Inflammatory macrophage treated with lipopolysaccharide for 4 hours (primary cell): ENCODE measurements at places on chromosomes 12 and 14.

DNA sequence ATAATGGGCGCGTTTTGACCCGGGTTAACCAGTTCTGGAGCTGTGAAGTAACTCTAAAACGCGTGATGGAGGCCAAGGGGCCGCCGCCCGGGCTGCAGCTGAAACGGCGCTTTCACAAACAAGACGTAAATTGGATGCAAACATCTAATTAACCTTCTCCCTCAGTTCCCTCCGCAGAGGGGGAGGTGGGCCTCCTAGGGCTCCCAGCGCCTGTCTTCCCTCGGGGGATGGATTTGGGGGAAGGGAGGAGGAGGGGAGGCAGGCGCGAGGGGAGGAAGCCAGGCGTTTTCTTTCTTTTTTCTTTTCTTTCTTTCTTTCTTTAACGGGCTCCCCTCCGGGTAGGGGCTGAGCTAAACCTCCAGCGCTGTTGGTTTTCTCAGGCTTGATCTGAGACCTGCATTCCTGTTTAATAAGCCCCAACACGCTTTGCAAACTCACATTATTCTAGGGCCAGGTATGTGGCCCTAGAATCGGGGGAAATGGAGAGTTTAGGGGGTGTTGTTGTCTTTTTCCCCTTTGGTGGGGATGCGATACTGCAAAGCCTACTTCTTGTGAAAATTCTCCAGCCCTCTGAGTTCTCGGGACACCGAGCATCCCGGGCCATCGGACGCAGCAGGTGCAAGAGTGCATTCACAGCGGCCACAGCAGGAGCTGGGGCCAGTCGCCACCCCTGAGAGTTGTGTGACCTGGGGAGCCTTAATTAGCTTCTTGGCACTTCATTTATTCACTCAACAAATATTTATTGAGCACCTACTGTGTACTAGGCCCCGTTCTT lies 43.6 kb upstream of the LHX5 start:
- DNase-seq, result no peak

DNA sequence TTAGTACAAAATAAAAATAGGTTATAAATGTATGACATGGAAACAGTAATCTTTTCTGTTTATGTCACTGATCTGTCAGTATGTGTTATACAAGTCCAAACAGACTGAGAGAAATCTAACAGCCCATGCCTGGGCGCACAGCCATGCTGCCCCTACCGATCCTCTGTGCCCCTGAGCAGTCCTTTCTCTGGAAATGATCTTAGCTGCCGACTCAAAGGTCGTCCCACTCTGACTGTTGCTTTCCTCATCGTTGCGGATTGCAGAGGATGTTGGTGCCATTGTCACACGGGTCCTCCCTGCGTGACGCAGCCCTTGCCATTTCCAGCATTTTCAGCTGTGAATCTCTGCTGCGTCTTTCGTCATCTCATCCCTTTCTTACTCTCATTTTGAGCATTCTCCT lies 82.9 kb upstream of the DYNC1H1 start:
- no peak for DNase-seq

- DNase-seq, result no peak
These were observed 458 bp upstream of the HOXC4 start for GRCh38 chr12:54053003-54053750.

DNA sequence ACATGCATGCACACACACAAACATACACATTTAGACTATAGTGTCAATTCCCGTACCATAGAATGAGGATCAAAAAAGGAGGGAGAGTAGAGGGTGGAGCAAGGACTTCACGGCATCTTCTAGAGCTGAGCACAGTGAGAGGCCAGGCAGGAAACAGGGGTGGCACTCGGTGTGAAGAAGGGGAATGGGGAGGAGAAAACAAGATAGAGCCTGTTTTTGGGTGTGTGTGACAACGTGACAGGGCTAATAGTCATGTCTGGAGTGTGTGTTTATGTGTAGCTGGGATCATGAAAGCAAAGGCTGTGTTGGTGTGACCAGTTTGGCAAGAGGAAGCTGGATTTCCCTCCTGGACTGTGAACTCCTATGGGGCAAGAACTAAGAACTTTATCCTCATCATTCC lies 9.9 kb upstream of the ACVR1B start:
- DNase-seq, result peak; percentile 22

DNA sequence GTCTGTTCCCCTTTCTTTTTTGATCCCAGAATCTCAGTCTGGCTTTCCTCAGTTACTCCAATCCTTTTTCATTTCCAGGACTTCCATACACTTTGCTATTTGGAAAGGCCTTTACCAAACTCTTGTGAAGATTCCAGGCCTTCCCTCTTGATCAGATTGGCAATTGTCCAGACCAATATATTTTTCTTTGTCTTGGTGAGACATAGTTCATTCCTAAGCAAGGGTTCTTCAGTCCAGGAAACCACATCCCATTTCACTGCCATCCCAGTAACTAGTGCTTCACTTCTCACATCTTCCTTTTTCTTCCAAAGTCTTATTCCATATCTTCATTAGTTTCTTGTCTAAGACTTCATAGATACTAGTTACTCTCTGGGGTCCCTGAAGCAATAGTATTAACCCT lies 2.1 kb upstream of the PTPRQ start:
- DNase-seq, result no peak

- DNase-seq, result no peak
These were observed 32.8 kb downstream of the TBC1D15 start for GRCh38 chr12:71872401-71872800.

DNA sequence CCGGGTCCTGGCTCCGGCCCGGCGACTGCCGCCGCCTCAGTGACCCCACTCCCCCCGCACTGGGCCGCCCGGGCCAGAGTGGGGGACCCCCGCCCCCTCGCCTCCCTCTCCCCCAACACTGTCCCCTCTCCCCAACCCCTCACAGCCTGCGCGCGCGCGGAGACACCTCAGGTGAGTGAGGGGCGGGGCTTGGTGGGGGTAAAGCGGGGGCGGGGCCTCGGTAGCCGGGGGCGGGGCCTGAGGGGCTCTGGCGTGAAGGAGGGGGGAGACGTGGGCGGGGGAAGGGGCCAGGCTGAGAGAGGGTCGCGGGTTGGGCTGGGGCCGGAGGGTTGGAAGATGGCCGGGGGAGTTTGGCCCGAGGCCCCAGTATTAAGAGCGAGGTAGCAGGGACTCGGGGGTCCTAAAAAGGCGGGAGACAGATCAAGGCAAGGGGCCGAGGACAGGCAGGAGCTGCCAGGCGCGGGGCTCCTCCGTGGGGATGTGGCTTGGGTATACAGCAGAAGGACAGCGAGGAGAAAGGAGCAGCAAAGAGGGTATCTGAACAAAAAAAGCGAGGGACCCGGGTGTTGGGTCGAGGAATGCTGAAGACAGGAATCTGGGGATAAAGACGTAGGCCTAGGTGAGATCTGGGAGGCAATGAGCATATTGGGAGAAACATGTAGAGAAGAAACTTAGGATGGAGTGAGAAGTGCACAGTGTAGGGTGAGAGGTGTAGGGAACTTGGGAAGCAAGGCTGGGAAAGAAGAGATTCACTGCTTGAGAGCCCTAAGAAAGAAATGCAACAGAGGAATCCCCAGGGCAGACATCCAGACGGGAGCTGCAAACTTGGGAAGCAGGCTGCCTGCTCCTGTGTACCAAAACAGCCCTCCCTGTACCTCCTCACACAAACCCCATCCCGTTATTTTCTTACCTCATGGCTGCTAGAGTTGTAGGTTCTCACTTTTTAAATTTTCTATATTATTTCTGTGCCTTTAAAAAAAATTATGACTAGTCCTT lies 10.8 kb downstream of the SUOX start:
- DNase-seq, result no peak

GRCh38 chr12:122079033-122079531 lies 526 bp downstream of the MLXIP start:
- DNase-seq, result peak; percentile 48

DNA sequence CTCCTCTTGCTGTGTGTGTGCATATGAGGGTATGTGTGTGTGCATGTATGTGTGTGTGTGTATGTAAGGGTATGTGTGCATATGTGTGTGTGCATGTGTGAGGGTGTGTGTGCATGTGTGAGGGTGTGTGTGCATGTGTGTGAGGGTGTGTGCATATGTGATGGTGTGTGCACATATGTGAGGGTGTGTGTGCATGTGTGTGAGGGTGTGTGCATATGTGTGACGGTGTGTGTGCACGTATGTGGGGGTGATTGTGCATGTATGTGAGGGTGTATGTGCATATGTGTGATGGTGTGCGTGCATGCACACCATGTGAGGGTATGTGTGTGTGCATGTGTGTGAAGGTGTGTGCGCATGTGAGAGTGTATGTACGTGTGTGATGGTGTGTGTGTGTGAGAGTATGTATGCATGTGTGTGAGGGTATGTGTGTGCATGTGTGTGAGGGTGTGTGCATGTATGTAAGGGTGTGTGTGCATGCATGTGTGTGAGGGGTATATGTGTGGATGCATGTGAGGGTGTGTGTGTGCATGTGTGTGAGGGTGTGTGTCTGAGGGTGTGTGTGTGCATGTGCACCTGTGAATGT lies 15.4 kb downstream of the DAO start:
- DNase-seq, result no peak

DNA sequence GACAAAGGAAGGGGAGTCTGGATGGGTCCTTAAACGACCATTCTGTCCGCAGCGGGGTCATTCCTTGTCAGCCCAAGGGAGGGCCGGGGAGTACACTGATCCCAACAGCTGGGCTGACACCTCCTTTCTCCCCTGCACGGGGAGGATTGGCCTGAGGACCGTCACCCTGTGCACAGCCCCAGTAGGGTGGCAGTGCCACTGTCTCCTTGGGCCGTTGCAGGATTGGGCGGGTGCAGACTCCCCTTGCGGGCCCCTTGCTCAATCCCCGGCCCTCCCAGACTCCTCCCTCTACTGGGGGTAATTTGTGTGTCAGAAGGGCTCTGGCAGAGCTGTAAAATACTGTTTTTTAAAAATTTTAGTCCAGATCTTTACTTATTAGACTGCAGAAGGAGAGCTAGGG lies 12.6 kb upstream of the AMN start:
- no peak for DNase-seq

- DNase-seq, result no peak
These were observed 34.4 kb upstream of the CIPC start for GRCh38 chr14:77063571-77064171.

DNA sequence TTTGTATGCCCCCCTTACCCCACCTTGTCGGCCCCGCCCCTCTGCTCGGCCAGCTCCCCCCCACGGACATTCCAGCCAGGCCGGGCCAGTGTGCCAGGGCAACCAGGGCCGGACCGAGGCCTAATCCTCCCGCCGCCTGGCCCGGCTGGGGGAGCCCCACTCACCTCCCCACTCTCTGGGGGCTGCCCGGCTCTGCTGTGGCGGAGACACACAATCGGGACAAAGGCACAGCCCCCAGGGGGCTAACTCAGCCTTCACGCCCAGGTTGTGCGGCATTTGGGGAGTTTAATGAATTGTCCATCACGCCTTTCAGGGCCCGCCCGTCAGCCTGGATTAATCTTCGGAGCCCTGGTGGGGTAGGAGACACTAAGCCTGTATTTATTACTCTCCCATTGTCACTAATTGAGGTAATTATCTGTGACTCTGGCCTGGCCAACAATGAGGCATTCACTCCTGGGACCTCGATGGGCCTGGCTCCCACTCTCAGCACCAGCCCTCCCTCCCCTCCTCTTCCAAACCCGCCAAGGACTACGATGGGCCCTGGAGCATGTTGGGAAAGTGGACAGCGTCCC lies 8.7 kb downstream of the WNT1 start:
- DNase-seq, result no peak

DNA sequence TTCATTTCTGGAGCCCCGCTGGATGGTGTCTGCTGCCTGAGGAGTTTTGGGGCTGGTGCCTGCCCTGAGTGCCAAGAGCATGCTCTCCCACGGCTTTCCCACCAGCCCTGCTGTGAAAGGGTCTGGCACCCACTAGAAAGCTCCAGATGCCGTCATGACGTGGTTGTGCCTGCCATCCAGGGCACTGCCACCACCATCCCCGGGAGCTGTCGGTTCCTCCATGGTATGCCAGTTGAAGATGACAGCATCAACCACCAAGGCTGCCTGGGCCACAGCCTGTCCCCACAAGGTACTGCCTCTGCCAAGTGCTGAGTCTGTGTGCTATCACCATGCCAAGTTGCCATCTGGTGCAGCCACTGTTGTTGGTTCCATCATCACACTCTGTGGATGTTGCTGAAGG lies 85.9 kb downstream of the TTC8 start:
- no peak for DNase-seq

- no peak for DNase-seq
These were observed 105.4 kb upstream of the HIF1A start for GRCh38 chr14:61589691-61590581.

GRCh38 chr14:31578266-31578665 lies 17.1 kb downstream of the NUBPL start:
- no peak for DNase-seq

DNA sequence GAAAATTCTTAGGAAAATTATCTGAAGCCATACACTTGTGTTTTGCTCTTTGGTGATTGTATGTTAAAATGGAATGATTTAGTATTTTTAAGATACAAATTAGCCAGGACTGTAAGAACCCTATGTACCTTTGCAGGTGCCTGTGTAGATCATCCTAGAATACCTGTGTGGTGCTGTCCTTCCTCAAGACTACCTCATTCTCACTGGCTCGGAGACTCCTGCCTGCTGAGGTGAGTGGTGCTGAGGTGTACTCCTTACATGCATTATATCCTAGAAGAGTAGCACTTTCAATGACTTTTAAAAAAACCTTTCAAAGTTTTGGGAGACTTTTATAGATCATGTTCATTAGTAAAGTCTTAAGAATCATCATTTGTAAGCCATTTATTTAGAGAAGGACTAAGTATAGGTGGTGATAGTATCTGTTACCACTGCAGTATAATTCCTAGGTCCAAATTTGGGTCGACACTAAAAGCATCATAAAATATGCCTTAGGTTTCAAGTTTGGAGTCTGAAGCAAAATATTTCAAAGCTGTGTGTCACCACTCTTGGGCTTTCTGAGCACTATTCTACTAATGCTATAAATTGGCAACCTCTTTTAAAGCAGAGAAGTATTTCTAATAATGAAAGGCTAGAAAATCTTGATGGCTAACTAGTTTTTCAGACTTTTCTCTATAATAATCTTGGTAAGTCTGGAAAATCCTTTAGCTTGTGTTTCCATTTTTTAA lies 36.6 kb downstream of the RASSF8 start:
- DNase-seq, result no peak

DNA sequence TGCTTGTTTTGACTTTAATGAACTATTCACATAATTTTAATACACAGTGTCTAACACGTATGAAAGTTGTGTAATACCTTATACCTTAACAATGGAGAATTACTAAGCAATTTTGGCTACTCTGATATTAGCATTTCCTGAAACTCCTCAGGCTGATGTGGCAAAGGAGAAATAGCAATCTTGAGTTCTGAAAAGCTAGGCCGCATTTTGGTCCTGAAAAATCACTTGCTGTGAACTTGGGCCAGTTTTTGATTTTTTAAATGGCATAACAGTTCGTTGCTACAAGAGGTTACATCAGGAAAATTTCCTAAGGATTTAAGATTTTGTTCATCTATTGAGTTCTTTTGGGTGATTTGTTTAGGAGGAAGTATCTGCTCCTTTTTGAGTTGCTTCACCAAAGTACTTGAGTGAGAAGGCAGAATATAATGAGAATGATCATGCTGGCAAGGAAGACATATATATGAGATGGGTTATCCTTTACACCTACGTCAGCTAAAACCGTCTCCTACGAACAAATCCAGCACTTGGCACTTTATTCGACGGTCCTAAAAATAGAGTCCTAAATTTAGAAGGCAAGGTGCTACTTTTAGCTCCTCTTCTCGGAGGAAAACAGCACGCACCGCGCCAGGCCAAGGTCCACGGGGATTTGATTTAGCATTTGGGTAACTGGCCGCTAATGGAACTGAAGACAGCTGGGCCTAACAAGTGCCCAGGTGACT lies 32.2 kb downstream of the MIA2 start:
- DNase-seq, result peak; percentile 55

- DNase-seq, result no peak
These were observed 253.8 kb upstream of the E2F7 start for GRCh38 chr12:77319166-77319565.
